ENCODE measurements at places on chromosomes 7 and 10.
A peak's percentile ranks its signal among the peaks of the same experiment; 100 is the strongest.

DNA sequence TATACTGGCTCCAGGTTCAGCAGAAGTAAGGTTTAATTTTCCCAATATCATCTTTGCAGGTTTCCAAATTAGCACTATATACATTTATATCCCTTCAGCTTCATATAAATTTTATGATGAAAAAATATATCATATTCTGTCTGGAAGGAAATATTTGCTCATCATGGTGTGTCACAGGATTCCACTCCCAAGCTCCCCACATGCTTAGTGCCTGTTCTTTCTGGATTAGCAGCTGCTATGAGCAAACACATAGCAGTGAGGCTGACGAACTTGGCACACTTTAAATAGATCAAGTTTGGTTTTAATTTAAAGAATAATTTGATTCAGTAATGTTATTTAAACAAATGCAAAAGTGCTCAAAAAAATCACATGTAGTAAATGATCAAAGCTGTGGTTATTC, 251.9 kb downstream of the AGMO start:
- DNase-seq: no peak

DNA sequence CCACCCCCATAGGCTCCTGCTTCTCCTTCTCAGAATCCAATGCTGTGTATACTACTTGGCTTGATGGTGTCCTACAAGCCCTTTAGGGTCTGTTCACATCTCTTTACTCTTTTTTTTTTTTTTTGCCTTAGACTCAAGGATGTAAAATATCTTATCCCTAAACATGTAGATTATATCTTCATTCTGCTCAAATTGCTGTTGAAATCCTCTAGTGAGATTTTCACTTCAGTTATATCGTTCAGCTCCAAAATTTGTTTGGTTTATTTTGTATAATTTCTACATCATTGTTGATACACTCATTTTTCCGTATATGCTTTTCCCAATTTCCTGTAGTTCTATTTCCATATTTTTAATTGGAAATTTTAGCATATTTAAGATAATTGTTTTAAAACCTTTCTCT, 1.8 kb upstream of the AKR1C3 start:
- no peak for DNase-seq

DNA sequence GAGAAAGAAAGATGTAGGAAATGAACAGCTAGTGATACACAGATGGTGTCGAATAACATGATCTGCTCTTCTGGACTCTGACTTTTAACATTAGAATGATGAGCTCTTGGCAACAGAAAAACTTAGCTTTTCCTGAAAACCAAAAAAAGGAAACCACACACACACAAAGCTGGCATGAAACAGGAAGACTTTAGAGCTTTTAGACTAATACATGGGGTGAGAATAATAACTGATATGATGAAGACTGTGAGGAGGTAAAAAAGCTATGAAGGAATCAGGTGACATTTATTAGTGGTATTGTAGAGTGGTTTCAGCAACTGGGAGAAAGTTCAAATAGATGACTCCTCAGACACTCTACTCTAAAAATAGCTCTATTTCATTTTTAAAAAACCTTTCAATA, 491.9 kb downstream of the PARD3 start:
- no peak for DNase-seq

- DNase-seq: no peak
Measured at GRCh38 chr10:77156406-77156879, 481.2 kb downstream of the KCNMA1 start.

GRCh38 chr10:89221919-89222318, 14.8 kb upstream of the CH25H start:
- no peak for DNase-seq

DNA sequence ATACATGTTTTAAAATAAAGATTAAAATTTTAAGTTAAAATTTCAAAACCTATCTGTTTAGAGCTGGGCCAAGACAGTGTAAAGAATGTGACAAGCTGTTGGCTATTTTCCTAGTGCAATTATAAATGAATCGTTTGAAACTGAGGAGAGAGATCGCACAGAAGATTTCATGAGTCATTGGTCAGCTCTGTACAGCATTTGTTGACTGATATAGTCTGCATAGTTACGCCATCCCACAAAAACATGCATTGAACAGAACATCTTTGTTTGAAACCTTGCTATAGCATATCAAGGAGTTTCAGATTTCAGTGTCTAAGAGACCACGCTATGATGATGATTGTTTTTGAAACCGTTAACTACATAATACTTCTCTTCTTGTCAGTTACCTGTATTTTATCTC, 1.3 kb upstream of the C10orf67 start:
- DNase-seq: no peak

DNA sequence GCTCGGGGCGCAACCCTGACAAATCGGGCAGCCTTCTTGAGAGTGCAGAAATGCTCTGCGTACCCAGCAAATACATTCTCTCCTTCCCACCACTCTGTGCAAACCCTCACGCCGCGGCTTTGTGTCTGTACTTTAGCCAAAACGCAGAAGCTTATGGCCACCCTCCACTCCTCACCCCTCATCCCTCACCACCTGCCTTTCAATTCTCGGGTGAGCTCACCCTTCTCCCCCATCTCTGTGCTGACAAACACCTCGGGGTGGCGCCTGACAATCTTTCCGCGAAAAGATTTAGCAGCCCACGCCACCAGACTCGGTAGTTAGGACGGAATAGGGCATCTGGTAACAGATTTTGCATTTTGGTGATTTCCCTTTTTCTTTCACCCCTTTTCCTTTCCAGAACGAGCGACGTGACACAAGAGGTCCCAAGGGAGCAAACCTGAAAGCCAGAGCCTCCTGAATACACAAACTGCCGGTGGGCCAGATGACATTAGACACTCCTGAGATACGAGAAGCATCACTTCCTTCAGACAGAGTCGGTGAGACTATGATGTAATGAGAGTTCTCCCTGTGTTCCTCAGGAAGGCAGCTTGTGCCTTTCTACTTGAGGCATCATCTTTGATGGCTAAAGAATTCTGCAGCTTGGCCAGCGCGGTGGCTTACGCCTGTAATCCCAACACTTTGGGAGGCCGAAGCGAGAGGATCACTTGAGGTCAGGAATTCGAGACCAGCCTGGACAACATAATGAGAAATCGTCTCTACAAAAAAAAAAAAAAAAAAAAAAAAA, 671 bp upstream of the ATAD1 start:
- peak; percentile 89 for DNase-seq

GRCh38 chr10:63496561-63496960, 24.6 kb upstream of the REEP3 start:
- DNase-seq: no peak

DNA sequence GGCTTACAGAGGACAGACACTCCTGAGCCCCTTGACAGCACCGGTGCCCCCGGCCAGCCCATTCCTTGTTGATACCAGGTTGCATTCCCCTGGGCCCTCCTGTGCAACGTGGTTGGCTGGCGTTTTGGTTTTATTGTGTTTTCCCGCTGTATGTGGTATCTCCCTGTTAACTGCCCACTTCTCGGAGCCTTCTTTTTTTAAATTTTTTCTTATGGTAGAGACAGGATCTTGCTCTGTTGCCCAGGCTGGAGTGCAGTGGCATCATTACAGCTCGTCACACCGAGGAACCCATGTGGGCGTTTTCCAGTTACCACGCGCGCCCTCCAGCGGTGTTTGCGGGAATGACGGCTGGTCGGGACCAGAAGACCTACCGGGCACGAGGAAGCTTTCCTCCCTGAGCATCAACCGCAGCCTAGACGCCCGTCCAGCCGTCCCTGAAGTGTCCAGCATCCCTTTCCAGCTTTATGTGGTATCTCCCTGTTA, 16.9 kb upstream of the ZFAND2A start:
- DNase-seq: peak; percentile 95

GRCh38 chr10:95840121-95840520, 67.7 kb upstream of the CC2D2B start:
- DNase-seq: no peak

GRCh38 chr7:112996331-112996871, 90.2 kb downstream of the GPR85 start:
- DNase-seq: no peak

- DNase-seq: no peak
Measured at GRCh38 chr7:105766421-105767073, 109.9 kb downstream of the ATXN7L1 start.

- no peak for DNase-seq
Measured at GRCh38 chr7:83677180-83677866, 28.4 kb upstream of the SEMA3E start.

GRCh38 chr10:79024296-79024695, 44.5 kb upstream of the ZMIZ1 start:
- DNase-seq: no peak

GRCh38 chr7:67448271-67448670, 451.6 kb downstream of the TYW1 start:
- no peak for DNase-seq

GRCh38 chr10:75043256-75044131, 68.0 kb upstream of the SAMD8 start:
- DNase-seq: peak; percentile 81

DNA sequence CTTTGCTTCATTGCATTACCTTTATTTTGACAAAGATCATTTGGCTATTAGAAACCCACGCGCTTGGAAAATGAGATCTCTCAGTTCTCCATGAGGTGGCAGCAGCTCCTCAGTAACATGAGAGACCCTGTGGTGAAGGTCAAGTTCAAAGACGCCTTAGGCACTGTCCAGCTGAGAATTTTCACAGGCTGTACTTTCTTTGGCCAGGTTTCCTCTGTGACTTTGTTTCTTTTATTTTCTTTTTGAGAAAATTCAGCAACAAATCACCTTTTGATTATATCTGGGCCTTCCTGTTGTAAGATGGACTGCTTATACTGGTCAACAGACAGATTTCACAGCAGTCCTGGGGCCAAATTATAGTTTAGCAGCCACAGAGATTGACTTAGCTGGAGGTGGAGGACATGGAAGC, 54.5 kb downstream of the RAB18 start:
- peak; percentile 83 for DNase-seq

DNA sequence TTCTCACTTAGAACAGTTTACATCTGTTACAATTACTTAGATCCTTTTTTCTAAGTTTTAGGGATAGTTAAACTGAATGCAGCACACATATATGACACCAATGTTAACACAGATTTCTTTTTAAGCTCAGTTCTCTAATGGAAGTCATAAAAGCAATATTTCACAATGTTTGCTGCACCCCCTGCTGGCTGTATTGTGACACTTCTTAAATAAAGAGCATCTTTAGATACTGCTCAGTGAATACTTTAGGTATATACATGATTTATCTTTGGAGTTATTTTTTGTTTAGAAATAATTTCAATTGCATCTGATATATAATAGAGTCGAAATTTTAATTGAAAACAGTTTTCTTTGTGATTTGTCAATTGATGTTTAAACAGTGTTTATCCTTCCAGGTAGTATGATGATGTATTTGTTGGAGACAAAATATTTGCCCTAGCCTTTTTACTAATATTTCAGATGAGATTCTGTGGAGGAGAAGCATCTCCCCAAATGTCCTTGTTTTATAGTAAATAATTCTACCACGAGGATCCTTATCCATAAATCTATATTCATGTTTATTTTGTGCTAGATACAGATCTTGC, 174.4 kb downstream of the ST7 start:
- DNase-seq: peak; percentile 79

GRCh38 chr10:102436312-102436711, 3.9 kb upstream of the CUEDC2 start:
- DNase-seq: no peak

- DNase-seq: no peak
Measured at GRCh38 chr7:4882169-4883032, 1.1 kb downstream of the RADIL start.

GRCh38 chr7:80736371-80737125, 98.1 kb downstream of the CD36 start:
- DNase-seq: no peak

DNA sequence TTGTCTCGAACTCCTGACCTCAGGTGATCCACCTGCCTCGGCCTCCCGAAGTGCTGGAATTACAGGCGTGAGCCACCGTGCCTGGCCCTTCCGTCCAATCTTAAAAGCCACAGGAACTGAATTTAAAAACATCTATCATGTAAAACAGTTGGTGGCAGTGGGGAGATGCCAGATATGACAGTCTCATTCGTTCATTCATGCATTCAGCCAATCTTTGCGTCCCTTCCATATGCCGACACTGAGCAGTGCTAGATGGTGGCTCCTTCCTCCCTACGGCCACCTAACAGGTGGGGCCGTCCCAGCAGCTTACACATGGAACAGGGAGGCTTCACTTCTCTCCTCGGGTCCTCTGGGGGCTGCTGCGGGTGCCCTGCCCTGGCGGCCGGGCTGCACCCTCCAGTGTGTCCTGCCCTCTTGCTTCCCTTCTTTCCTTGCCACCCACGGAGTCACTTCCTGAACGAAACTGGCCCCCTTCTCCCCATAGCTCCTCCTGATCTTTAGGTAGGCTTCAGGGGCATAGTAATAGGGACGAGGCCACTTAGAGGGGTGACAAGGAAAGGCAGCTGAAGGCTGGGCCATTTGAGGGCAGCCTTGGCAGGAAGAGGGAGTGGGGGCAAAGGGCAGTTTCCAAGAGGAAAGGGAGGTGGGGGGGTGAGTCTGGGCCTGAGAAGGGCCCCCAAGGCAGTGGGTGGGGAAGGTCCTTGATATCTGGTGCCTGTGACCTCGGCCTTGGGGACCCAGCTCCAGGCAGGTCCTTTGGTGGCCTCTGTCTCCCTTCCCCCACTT, 53.8 kb downstream of the PROSER2 start:
- DNase-seq: no peak

- no peak for DNase-seq
Measured at GRCh38 chr10:79073784-79074432, 5.1 kb downstream of the ZMIZ1 start.

DNA sequence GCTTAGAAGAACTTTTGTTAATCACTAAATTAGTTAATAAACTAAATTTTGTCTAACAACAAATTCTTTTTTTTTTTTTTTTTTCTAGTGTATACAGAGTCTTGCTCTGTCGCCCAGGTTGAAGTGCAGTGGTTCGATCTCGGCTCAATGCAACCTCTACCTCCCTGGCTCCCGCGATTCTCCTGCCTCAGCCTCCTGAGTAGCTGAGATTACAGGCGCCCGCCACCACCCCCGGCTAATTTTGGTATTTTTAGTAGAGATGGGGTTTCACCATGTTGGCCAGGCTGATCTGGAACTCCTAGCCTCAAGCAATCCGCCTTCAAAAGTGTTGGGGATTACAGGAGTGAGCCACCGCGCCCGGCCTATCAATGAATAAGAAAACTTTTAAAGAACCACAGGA, 1.1 kb upstream of the IQUB start:
- DNase-seq: no peak

DNA sequence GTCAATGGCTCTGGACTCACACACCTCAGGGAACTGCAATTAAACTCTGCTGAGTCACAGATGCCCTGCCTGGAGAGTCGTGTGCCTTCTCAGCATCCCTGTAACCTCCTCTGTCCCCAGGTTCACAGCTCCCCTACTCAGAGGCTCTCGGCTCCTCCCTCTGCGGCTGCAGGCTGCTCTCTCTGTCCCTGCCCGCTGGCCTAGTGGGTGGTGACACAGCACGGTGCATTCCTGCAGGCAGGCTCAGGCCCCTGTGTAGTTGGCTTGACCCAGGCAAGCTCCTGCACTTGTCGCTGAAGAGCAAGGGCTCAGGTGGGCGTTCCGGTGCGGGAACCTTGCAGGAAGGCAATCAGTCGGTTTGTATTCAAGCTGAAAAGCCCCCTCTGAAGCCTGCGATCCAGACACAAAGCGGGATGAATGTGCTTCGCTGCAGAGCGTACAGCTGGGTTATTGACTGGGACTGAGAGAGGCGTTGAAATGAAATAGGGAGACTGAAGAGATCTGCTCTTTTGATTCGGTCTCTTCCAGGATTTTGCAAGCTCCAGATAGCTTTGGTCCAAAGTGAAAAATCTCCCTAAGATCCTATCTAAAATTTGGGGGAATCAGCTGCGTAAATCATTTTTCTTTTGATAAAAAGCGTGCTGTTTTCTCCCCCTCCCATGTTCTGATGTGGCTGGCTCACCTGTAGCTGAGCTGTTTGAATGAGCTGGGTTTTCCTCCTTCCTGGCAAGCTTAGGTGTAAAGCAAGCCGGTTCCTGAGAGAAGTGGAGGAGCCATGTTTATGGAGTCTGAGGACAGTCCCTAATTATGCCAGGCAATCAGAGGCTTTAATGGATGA, 208.7 kb upstream of the PHYHIPL start:
- no peak for DNase-seq
